ENCODE measurements at places on chromosomes 12 and 14.
A peak's percentile ranks its signal among the peaks of the same experiment; 100 is the strongest.

DNA sequence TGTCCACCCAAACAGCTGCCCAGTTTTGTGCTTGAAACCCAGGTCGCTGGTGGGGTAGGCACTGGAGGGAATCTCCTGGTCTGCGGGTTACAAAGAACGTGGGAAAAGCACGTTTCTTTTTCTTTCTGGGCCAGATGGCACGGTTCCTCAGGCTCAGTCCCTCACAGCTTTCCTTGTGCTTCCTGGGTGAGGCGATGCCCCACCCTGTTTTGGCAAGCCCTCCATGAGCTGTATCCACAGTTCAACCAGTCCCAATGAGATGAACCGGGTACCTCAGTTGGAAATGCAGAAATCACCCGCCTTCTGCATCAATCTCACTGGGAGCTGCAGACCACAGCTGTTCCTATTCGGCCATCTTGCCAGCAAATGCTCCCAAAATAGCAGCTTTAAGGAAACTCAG is 51.4 kb upstream of the TMTC2 start:
- DNase-seq, result no peak

DNA sequence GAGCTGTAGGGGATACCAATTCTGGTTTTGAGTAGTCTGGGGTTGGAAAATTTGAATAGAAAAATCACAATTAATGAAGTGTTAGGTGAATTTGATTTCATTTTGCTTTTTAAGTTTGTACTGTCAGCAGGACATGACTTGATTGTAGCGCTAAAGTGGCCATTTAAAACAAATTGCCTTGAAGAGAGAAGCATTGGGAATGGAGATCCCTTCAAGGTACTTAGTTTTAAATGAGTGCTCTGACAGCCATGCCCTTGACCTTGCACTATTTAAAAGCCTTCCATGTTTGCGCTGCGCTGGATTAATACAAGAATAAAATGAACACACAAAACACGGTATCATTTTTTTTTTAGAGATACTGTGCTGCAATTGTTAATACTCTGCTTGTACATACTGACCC is 345.9 kb downstream of the NAV3 start:
- DNase-seq, result no peak

DNA sequence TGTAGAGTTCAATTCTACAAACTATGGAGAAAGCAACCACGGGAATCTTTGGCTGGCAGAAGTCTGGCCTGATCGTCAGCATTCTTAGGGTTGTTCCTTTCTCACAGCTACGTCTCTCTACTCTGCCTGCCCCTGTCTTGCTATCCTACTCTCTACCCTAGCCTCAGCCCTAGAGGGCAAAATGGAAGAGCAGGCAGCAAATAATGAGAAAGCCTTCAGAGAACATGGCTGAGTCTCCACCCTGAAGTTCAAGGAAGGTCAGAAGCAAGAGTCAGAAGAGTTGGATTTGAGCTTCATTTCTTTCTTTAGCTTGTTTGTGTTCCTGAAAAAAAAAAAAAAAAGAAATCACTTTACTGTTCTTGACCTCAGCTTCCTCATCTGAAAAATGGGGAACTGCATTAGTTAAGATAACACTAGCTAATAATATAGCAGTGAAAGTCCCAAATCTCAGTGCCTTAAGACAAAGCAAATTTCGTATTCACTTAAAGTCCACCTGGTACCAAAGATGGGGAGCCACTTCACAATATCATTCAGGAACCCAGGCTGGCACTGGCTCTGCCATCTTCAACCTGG is 50.2 kb upstream of the CCND2 start:
- no peak for DNase-seq

DNA sequence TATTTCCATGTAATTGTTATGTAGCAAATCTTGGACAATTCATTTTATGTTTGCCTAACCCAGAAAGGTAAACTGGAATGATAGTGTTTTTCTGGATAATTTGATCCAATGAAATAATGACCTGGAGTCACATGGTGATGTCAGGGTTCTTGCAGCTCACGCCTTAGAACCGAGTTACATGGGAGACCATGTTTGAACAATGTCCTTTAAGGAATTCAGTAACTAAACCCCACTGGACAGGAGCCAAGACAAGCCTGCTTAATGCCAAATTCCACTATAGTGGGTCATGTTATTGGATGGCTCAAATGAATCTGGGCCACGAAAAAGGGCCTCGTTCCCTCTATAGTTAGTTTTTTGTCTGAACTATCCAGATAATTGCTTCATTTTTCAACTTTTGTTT is 255.8 kb upstream of the HMGA2 start:
- no peak for DNase-seq

DNA sequence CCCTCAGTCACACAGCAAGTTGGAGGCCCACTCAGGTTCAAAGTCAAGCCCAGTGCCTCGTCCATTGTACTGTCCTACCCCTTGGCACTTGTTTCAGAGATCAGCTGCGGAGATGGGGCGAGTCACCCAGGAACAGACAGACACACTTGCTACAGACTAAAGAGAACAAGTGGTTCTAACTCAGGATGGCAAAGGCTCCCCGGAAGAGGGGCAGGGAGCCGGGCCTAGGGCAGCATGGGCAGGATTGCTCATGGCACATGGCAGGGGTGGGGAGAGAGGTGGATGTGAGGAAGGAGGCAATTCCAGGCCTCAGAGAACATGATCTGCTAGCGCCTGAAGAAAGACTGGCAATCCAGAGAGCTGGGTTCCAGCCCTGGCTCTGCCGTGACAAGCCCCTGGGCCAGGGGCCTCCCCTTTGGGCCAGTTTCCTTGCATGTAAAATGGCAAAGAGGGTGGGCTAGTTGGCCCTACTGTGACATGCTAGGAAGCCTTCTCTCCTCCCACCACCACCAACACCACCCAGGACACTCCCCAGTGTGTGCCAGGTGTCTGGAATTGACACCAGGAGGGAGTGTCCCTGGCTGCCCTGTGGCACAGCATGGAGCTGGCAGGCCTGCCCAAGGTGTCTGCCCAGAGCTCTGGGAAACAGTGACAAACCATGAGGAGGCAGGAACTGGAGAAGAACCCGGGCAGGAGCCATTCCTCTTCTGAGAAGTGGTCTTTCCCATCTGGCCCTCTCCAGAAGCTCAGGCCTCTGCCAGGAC is 24.0 kb upstream of the IRF2BPL start:
- no peak for DNase-seq

GRCh38 chr14:81571437-81571836 is 37.8 kb upstream of the SEL1L start:
- DNase-seq, result no peak

- DNase-seq, result no peak
Measured at GRCh38 chr12:125377093-125377492, 311.9 kb downstream of the AACS start.

- DNase-seq, result peak; percentile 58
Measured at GRCh38 chr12:63151623-63152320, 771 bp upstream of the AVPR1A start.

DNA sequence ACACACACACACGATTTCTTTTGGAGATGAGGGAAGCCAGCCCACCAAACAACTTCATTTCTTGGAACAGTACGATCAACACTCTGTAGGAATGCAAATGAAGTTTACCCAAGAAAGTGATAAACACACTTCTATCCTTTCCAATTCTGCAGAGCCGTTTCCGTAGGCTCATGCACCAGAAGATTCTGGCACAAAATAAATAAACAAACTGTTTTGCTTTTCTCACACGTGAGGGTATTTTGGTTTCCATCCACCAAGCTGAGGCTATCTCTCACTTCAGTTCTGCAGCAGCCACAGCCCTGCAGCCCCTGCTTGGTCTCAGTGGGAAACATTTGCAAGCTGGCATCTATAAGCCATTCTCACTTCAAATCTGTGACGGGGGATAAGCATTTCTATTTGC is 15.3 kb upstream of the TSPAN11 start:
- no peak for DNase-seq

DNA sequence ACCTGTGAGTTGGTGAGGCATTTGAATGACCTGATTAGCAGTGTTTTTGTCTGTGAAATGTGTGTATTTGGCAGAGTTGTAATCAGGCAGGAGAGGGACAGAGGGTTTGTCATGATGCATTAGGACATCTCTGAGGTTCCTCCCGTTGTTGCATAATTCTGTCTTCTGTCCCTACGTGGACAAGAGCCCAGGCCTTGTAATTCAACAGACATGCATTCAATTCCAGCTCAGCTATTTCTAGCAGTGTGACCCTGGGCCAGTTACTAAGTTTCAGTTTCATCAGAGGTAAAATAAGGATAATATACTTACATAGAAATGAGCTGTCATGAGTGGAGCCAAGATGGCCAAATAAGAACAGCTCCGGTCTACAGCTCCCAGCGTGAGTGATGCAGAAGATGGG is 208.6 kb downstream of the SLC38A4 start:
- no peak for DNase-seq

- no peak for DNase-seq
Measured at GRCh38 chr12:19547271-19547671, 108.0 kb downstream of the AEBP2 start.

GRCh38 chr12:86376052-86376451 is 119.9 kb upstream of the MGAT4C start:
- DNase-seq, result no peak

GRCh38 chr14:76480426-76480825 is 104.5 kb downstream of the ESRRB start:
- no peak for DNase-seq

- DNase-seq, result no peak
Measured at GRCh38 chr14:53979113-53979681, 22.6 kb upstream of the BMP4 start.

- no peak for DNase-seq
Measured at GRCh38 chr12:42564556-42564955, 25.0 kb downstream of the PRICKLE1 start.

DNA sequence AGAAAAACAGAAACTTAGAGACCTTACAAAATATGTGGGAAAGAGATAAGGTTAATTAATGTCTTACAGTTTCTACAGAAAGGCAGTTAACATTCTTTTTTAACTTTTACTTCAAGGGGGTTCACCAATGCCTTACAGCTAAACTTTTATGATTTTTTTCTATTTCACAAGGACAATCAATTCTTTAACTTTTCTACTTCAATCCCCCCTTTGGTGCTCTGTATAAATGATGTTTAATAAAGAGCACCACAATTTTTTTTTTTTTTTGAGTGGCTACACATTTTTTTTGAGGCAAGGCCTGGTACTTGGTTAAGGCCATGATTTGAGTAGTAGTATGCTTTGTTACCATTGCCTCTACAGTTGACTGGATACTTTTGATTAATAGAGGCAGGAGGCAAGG is 279.6 kb downstream of the PRKD1 start:
- DNase-seq, result no peak

- no peak for DNase-seq
Measured at GRCh38 chr12:129704232-129704830, 199.5 kb downstream of the TMEM132D start.

GRCh38 chr12:132550014-132550802 is 60.2 kb downstream of the LRCOL1 start:
- no peak for DNase-seq

GRCh38 chr14:66015071-66015780 is 470.9 kb upstream of the CCDC196 start:
- no peak for DNase-seq

GRCh38 chr14:96271421-96271762 is 15.4 kb downstream of the BDKRB1 start:
- DNase-seq, result no peak

GRCh38 chr12:50580436-50580835 is 75.7 kb downstream of the DIP2B start:
- no peak for DNase-seq

- DNase-seq, result no peak
Measured at GRCh38 chr12:23767834-23768233, 181.6 kb downstream of the SOX5 start.

GRCh38 chr12:57461917-57462250 is 2.3 kb downstream of the GLI1 start:
- DNase-seq, result no peak

DNA sequence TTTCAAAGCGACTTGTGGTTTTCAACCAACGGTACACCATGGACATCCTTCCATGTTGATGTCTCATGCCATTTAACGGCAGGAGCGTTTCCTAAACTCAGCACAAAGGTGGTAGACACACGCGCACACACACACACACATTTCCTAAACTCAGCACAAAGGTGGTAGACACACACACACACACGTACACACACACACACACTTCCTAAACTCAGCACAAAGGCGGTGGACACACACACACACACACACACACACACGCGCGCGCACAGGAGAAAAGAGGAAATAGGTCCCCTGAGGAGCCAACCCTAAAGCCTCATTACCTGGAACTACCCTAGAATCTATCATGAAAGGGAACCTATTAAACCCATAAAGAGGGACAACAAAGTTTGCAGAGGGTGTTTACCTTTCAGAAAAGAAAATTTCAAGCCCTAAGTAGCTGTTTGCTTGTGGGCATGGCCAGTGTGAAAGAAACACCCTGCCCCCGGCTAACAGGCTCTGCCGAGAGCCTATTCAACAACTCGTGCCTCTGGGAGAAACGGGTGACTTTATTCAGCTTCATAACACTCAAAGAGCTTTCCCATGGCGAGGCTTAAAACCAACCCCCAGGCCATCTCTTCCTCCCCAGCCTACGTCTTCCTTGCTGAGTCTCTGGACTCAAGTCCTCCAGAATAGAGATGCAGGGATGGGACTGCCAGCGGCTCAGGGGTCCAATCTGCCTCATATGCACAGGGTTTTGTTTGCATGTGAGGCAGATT is 31.8 kb downstream of the SLC8B1 start:
- peak; percentile 38 for DNase-seq

DNA sequence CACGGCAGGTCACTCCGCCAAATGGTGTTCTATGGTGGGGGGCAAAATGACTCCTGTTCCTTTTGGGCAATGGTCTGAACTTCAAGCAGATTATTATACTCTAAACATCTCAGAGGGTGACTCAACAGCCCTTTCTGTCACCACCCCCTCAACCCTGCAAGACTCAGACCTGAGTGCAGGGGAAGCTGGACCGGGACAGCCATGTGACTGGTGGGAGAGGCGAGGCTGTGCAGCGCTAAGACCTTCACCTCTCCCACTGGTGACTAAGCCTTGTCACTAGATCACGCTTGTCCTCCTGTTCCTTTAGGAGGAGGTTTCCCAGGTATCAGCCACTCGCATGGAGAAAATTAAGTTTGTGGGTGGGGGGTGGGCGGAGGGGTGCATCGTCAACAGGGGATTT is 67.1 kb upstream of the CCND2 start:
- DNase-seq, result no peak

DNA sequence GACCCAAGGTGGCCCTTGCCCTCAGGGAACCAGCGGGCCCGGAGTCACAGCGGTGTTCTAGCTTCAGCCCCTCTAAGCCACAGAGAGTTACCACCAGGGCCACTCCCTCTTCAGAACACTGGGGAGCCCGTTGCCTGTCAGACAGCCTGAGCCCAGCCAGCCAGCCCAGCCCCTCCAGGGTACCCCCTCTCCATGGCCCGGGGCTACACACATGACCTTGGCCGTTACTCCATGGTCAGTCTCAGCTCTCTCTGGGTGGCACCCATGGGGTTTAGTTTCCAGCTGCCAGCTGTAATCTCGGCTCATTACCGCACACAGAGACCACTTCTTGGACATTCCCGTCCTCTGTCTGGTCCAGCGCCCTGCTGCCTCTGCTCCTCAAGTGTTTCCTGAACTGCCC is 35.0 kb downstream of the PPP2R5C start:
- DNase-seq, result no peak

DNA sequence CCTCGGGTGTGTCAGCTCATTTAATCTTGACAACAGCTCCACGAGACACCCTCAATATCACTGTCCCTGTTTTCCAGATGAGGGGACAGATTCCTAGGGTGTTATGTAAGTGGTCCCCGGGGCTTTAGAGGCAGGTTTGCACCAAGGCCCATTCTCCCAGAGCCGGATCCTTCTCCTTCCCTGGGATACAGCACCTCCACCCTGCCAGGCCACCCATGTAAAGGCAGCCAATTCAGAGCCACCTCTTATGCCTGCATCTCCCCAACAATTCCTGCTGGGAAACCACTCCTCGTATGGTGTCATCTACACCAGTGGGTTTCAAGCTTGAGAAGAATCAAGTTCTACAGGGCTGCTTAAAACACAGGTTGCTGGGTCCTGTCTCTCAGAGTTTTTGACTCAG is 4.1 kb upstream of the CYP46A1 start:
- DNase-seq, result no peak

Data from DMS153 (cell line).